OCI-LY7 (cell line): ENCODE measurements at places on chromosomes 1 and 21. TPM values are rescaled to one million over a fixed set of nuclear protein-coding genes. Genes with fewer than 3 reads are reported as not detected.
A peak's percentile ranks its signal among the peaks of the same experiment; 100 is the strongest.

DNA sequence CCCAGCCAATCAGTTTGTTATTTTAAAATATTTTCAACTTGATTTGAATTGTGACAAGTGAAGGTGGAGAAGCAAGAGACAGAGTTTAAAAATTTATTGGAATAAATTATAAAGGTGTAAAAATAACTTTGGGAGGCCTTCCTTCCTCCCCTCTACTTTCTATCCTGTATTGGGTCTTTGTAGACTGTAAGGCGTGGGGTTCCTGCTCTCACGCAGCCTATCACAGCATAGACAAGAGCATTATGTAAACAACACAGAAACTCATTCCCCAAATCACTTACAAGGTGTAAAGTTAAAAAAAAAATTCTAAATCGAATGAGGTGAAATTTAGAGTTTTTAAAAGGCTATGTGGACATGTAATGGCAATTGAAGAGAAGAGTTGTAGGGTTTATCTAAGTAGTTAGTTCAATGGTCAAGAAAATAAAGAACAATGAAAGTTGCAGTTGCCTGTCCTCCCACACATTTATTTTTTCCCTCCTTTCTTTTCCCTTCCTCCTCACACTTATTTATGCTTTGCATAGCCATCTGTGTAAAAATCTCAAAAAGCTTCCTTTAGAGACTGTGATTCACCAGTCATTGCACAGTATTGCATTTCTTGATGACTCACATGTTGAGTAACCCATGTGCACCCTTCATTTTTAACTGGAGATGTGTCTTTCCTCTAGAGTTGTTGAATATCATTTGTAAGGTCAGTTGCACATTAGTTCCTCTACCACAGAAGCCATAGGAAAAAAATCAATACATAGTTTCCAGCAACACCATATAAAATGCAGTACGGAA, 242.2 kb downstream of the PTPRC start:
- DNase-seq, result no peak

GRCh38 chr1:68570871-68571270, 74.0 kb upstream of the DEPDC1 start:
- no peak for DNase-seq

DNA sequence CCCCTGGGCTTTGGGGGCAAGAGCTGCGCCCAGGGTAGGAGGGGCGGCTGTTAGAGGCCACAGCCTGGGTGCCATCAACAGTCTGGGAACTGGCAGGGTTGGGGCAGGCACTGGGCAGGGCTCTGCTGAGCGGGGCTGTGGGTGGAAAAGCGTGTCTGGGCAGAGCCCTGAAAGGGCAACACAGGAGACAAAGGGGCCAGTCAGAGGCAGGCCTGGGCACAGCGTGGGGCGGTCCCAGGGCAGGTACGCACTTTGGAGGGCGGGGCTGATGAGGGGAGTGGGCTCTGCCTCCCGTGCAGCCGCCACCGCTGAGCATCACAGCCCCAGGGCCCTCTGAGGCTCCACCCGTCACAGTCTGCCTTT, 13.9 kb downstream of the CELSR2 start:
- no peak for DNase-seq

DNA sequence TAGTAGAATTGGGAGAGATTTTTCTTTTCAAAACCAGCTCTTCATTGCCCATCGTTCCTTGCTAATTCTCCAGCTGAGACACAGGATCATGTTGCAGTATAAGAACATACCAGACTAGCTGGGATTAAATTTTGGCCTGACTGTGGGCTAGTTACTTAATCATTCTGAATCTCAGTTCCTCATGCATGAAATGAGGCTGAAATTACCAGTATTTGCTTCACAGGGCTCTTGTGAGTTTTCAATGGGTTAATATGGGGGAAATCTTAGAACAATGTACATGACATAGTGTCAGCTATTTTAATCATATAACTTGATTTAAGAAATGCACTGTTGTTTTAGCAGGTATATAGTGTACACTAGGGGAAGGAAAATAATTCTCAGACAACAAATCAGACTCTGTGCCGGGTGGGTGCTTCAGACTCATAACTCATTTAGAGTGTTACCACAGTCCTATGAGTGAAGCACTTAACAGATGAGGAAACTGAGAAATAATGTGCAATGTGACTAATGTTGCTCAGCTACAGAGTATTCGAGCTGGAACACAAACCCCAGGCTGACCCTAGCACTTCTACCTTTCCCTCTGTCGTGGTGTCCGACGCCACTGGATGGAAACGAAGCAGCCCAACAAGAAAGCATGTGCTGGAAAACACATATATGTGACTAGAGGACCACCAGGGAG, 137.6 kb upstream of the SGIP1 start:
- no peak for DNase-seq

GRCh38 chr1:117512728-117513321, 93.0 kb upstream of the TENT5C start:
- peak; percentile 52 for DNase-seq

GRCh38 chr21:40595806-40596205, 251.2 kb downstream of the DSCAM start:
- no peak for DNase-seq

- no peak for DNase-seq
These were observed 126.8 kb downstream of the PEX14 start for GRCh38 chr1:10601342-10602070.

DNA sequence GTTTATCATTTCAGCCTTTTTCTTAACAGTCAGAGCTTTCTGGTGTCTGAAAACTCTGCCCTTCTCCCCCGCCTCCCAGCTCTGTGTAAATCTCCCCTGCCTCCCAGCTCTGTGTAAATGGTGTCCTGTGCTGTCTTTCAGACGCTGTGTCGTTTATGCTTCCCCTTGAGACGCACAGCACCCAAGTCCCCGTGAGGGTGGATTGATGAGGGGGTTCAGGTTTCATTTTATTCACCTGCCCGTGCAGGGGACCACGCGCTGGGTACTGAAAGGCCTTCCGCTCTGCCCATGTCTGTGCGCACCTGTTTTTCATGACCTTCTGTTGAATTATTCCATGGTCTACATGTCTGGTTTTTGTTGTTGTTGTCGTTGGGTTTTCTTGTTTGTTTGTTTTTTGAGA, 108.2 kb upstream of the COL6A1 start:
- no peak for DNase-seq

- DNase-seq, result no peak
These were observed 21.8 kb downstream of the GBP2 start for GRCh38 chr1:89104147-89104546.

DNA sequence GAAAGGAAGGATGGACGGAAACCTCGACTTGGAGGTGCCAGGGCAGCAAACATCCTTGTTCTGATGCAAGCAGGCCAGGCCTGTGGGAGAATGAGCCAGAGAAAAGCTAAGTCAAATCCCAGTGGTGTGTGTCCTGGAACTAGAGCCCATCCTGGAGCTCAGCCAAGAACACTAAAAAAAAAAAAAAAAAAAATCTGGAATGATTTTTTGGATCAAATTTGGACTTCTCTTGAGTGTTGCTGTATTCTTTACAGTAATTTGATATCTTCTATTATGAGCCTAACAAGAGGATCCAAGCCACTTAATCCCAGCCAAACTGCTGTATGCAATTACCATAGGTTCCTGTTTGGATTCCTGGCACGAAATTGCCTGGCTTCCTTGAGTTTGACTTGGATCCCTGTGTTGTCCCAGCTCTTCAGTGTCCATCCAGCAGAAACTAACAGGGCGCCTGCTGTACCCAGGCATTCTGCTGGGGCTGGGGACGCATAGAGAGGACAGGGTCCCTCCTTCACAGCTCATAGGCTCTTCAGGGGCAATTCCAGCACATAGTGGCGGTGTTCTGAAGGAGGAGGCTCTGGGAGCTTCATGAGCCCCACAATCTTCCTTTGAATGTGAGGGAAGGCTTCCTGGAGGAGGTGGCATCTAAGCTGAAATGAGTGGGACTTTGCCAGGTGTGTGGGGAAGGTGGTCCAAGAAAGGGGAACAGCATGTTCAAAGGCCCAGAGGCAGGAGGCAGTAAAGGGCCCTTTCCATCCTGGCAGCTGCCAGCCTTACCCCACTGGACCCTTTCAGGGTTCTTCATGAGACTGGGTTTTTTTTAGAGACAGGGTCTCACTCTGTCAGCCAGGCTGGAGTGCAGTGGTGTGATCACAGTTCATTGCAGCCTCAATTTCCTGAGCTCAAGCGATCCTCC, 24.7 kb downstream of the EPHX1 start:
- no peak for DNase-seq

GRCh38 chr1:234990874-234991801, 137.5 kb downstream of the TOMM20 start:
- no peak for DNase-seq

GRCh38 chr1:201742955-201743805, 85.8 kb upstream of the IPO9 start:
- no peak for DNase-seq

GRCh38 chr1:209391792-209392191, 191.7 kb upstream of the CAMK1G start:
- no peak for DNase-seq

DNA sequence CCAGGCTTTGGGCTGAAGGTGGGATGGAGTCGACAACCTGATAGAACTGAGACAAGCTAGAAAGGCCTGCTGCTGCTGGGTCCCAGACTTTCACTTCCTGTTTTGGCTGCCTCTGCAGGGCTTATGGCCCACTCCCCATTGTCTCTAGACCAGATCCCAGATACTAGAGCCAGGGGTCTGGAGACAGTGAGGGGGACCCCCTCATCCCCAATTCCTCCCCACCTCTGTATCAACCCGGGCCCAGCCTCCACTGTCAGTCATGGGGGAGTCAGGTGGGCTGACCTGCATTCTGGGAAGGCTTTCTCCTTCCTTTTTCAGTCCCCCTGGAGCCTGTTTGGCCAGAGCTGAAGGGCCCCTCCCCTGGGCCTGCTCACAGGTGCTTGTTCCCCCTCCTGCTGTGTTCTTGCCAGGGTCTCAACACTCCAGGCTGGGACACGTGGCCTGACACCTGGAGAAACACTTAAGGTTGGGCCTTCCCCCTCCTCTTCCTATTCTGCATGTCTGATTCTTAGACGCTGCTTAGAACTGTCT, 18.0 kb upstream of the ETV3L start:
- DNase-seq, result peak; percentile 66

- no peak for DNase-seq
These were observed 18.0 kb downstream of the UMODL1 start for GRCh38 chr21:42089093-42089631.

GRCh38 chr1:150235294-150235851, 539 bp downstream of the ANP32E start:
- DNase-seq, result peak; percentile 63

DNA sequence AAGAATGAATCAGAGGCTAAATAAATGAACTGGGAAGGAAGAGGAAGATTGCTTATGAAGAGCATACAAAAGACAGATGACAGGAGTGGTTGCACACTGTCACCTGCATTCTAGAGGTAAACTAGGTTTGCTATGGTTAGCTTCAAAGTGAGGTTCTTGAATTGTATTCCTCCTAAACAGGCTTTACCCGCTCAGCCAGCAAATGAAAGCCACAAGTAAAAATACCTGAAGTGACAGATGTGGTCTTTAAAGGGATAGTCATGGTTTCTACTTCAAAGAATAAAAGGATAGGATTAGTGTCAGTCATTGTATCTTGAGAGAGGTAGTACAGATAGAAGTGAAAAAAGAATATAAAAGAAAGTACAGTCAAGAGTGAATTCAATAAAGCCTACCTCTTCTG, 32.4 kb upstream of the PRDX6 start:
- peak; percentile 30 for DNase-seq

DNA sequence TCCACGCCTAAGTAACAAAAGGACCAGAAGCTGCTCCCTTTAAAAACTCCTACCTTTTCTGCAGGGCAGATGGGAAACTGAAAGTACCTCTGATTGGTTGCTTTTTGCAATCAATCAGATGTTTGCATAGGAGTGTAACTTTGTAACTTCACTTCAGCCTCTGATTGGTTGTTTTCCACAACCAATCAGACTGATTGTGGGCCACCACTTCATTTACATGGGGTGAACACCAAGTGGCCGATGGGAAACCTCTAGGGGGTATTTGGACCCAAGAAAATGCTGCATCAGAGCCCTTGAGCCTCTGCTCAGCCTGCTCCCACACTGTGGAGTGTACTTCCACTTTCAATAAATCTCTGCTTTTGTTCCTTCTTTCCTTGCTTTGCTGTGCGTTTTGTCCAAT, 32.8 kb upstream of the CD1D start:
- no peak for DNase-seq

- DNase-seq, result no peak
These were observed 46.2 kb upstream of the WASF2 start for GRCh38 chr1:27536010-27536757.

GRCh38 chr1:44235808-44236207, 22.5 kb downstream of the DMAP1 start:
- no peak for DNase-seq

DNA sequence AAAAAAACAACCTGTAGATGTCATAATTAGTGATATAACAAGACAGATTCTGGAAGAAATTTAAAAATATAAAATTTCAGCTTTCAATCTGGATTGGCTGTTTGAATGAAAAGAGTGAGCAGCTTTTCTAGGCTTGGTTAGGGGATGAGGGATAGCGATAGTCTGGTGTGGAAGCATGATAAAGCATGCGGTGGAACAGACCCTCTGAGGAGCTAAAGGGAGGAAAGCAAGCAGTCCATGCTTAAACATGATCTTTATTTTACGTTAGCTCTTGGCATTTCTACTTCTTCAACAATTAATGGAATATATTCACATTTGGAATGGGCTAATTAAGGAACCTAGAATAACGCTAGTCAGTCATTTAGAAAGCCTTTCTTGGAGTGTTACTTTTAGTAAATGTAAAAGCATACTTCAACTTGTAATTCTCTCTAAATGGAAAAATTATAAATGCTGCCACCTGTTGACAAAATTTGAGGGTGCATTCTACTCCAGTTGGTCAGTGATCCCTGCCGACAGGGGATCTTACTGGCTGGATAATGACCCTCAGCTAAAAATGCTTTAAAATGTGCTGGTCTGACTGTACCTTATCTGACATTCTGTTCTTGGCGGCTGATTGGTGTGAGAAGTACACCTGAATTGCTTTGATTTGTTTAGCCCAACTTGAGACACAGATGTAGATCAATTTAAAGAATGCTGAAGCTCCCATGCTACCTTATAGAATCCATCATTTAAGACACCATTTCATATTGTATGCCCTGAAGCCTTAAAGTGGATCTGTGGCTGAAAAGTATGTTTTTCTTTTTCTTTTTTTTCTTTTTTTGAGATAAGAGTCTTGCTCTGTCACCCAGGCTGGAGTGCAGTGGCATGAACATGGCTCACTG, 61.2 kb downstream of the AK4 start:
- DNase-seq, result peak; percentile 36

GRCh38 chr1:55117941-55118340, 78.6 kb downstream of the PCSK9 start:
- no peak for DNase-seq

- DNase-seq, result no peak
These were observed 418 bp downstream of the DDX20 start for GRCh38 chr1:111756124-111756513.

IL12RB2 gene
- not detected in 2 replicates for total RNA-seq

FOXO6 gene
- not detected in 2 replicates for total RNA-seq

CELA3A gene
- total RNA-seq, result not detected in 2 replicates

PODN gene
- not detected in 2 replicates for total RNA-seq

FAM78B gene
- total RNA-seq, result not detected in 2 replicates

SLFNL1 gene
- total RNA-seq, result 0.49 and 0.57 TPM in 2 replicates

CLDN14 gene
- total RNA-seq, result not detected in 2 replicates

HSPA6 gene
- total RNA-seq, result 0.13 TPM in 1 of 2 replicates, not detected in the other

PGLYRP4 gene
- total RNA-seq, result not detected in 2 replicates

ZFP69B gene
- total RNA-seq, result 26.8 and 28.3 TPM in 2 replicates

ATP1A4 gene
- total RNA-seq, result not detected in 2 replicates

NBPF4 gene
- total RNA-seq, result not detected in 2 replicates

ZBTB18 gene
- 9.9 and 12.2 TPM in 2 replicates for total RNA-seq

LGR6 gene
- total RNA-seq, result not detected in 2 replicates

SLC44A5 gene
- total RNA-seq, result not detected in 2 replicates
